ENCODE measurements at places on chromosomes 2 and 18.

- DNase-seq, result no peak
Measured at GRCh38 chr18:5317186-5317585, 21.7 kb upstream of the ZBTB14 start.

- no peak for DNase-seq
Measured at GRCh38 chr2:20957788-20958525, 85.9 kb downstream of the APOB start.

- no peak for DNase-seq
Measured at GRCh38 chr2:113886479-113887008, 3.3 kb upstream of the ACTR3 start.

DNA sequence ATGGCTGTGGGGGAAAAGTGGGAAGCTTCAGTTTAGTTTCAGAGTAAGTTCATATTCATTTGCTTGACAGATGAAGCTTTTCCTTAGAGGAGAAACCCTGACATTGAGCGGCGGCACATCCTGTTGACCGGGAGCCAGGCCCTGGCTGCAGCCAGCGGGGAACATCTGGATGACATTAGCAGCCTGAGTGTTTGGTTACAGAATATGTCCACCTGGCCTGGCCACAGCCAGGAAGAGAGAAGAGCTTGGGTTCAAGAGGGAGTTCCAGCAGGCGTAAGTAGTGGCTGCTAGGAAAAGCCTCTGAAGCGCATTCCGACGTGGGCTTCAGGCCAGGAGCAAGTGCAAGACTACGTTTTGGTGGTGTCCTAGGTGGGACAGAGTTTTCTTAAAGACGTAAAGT is 144.9 kb upstream of the MYCN start:
- DNase-seq, result no peak

GRCh38 chr2:218437969-218438368 is 19.0 kb downstream of the VIL1 start:
- DNase-seq, result no peak

- DNase-seq, result no peak
Measured at GRCh38 chr18:12423820-12424219, 16.1 kb downstream of the PRELID3A start.
